Left renal pelvis (tissue), 4 donors: ENCODE measurements at places on chromosomes 2 and 18.

DNA sequence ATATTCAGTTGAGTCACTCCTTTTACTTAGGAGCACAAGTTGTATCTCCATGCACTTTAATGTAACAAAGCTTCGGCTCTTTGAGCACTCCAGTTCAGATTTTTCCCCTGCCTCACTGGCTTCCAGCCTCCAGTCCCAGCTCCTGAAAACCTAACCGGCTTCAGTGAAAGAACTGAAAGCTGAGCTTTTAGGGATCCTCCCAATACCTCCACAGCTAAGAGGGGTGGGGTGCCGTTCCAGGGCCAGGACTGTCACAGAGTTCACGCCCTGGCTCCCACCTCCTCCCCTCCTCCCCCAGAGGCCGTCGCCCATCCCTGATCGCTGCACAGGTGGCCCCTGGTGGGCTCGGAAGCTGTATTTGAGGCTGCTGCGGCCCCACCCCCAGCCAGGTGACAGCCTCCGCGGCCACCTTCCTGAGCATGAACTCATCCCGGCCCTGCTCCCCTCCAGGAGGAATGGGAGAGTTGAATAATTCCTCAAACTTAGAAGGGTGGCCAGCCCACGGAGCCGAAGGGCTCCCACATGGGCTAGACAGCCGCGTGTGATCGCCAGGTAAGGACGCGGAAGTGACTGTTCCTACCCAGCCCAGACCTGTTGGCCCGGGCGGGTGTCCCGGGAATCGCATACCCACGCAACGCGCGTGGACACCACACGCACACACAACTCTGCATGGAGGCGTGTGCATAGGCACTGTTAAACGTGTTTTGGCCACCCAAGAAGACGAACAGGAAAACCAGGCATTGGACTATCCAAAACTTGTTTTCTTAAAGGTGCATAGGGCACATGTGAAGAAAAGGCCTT is 1.8 kb downstream of the MYO5B start:
- no peak for DNase-seq

DNA sequence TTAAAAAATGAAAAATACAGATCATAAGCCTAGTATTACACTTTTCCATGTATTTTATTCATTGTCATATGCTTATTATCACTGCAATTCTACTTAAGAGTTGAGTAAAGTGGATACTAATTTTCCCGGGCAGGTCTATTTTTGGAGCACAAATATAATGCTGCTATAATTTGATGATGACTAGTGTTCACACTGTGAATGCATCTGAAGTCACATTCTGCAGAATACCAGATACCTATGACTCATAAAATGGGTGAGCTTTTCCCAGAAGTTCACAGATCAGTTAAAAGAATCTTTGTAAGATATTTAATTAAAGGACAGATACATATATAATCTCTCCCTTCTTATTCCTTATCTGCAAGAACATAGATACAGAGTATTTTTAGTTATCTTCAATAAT is 79.8 kb upstream of the MC4R start:
- no peak for DNase-seq

GRCh38 chr2:48232351-48232750 is 297.6 kb upstream of the STON1 start:
- DNase-seq = no peak

DNA sequence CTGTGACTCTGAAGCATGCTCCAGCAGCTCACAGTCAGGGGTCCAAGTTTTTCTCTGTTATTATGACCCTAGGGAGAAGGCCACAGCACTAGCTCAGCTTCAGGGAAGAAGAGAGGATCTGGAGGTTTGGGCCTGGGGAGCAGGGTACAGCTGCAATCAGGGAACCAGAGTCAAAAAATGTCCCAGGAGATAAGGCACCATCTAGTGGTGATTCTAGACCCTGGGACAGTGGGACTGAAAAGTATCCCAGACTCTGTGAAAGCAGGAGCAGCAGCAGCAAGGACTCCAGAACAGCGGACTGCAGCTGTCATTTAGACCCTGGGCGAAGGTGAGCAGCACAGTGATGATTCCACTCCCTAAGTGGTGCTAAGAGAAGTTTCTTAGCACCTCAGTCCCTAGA is 278.4 kb upstream of the DDX18 start:
- no peak for DNase-seq

GRCh38 chr2:120381661-120382060 is 35.7 kb downstream of the INHBB start:
- DNase-seq = no peak

- DNase-seq = no peak
Measured at GRCh38 chr18:46820863-46821262, 64.0 kb upstream of the ST8SIA5 start.
